ENCODE measurements at places on chromosomes 12 and 14.

DNA sequence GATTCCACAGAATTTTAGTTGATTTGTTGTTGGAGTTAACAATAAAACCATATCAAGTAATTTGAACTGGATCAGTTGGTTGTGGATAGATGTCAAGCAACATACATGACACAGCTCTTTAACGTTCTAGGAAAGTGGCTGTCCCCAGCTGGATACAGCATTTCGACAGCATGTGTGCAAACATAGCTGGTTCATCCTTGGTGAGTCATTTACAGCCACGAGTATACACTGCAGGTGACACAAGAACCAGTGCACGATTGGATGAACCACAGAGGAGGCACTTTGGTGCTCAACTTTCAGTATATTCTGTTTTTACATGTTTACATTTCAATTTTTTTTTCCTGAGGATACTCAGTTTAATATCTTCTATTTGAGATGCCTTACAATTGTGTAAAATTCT lies 242.4 kb downstream of the TMEM117 start:
- no peak for DNase-seq

DNA sequence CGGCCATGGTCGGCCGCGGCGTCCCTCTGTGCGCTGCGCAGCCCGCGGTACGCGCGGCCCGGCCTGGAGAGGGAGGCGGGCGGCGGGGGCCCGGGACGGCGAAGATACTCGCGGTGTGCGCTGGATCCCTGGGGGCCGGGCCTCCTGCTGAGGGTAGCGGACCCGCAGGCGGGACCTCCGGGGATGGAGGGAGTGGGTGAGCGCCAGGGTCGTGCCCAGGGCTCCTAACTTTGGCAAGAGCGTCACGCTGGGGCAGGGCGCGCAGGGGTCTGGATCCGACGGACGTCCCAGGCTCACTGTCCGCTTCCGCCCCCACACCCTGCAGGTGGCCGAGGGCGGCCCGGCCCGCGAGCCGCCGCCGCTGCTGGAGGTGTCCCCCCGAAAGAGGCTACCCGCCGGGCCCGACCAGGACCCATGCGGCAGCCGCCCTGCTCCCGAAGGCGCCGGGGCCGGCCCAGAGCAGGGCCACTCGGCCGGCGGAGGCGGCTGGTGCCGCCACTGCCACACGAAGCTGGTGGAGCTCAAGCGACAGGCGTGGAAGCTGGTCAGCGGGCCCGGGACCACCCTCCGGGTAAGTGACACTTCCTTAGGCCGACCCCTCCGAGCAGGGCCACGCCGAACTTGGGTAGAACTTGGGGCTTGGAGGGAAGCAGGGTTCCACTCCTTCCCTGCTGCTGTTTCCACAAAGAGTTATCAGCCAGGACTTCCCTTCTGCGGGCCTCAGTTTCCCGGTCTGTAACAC lies 502 bp downstream of the KIF26A start:
- no peak for DNase-seq

DNA sequence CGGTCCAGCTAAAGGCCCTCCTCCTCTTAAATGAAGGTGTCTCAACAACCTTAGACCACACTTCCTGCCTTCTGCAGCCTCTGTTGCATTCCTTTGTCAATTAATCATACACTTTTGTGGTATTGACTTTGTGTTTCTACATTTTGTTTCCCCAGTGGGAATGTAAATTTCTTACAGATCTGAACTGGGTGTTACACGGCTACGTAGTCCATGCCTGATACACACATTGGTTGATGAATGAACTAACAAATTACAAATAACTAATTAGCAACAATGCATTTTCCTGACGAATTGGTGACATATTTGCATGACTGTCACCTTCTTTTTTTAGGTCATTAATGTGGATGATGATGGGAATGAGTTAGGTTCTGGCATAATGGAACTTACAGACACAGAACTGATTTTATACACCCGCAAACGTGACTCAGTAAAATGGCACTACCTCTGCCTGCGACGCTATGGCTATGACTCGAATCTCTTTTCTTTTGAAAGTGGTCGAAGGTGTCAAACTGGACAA lies 15.2 kb upstream of the CCT2 start:
- no peak for DNase-seq

DNA sequence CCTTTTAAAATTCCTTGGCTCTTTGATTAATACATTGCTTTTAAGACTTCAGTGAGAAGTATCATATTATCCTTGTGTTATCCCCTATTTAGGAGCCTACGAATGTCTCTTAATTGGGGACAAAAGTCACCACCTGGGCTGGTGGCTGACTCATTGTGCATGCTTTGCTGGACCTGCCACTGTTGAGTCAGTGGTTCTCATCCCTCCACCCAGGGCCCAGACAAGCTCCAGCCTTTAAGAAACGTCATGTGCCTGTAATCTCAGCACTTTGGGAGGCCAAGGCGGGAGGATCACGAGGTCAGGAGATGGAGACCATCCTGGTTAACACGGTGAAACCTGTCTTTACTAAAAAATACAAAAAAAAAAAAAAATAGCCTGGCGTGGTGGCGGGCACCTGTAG lies 57.9 kb downstream of the OTX2 start:
- DNase-seq = no peak

GRCh38 chr12:113302886-113303640 lies 31.8 kb downstream of the SLC8B1 start:
- DNase-seq = no peak

GRCh38 chr14:90810806-90811205 lies 5.4 kb downstream of the TTC7B start:
- no peak for DNase-seq

DNA sequence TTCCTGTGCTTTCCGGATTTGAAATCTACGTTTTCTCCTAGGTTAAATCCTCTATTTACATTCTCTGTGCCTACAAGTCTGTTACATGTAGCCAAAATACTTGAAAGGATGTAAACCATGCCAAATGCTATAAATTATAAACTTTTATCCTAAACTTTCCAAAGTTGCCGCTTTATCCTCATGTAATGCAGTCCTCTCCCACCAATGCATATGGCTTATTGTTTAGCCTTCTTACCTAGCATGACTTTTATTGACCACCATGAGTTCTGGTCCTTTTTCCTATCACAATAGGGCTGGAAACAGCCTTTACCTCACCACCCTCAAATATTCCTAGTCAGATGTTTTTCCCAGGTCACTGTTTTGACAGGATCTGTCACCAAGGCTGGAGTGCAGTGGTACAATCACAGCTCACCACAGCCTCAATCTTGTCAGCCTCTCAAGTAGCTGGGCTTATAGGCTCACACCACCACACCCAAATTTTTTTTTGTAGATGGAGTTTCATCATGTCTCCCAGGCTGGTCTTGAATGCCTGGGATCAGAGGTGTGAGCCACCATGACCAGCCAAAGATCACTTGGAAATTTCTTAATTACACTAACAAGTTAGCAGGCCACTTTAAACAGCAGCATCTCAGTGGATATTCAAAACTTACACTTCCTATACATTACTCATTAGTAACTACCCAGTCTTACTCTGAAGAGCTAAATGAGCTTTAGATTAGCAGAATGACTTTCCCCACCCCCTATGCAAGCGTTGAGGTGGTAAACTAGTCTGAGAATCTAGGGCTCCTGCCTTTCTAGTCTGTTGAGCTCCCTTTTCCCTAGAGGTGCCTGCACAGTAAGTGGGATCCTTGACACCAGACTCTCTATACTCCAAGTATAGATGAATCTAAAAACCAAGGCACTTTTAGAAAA lies 4.1 kb downstream of the TUBA1B start:
- DNase-seq = no peak

- no peak for DNase-seq
Observed at GRCh38 chr14:41167040-41167439, 439.6 kb upstream of the LRFN5 start.

GRCh38 chr14:50082784-50083466 lies 33.4 kb downstream of the VCPKMT start:
- DNase-seq = peak; percentile 68

DNA sequence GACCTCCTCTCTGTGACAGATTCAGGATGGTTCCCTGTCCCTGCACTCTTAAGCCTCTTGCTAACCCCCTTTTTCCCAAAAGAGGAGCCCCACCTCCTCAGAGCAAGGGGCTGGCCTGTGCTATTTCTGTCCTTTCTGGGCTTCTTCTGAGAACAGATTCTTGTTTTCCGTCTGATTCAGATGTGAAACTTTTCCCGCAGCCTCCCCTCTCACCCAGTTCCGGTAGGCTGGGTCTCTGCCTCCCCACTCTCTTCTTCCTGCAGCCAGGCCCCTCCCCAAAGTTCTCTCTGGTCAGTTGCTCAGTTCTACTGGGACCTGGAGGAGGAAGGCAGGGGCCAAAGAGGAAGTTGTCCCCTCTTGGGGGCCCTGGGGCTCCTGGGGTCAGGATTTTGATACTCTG lies 11.8 kb downstream of the PDE1B start:
- DNase-seq = no peak

- DNase-seq = no peak
Observed at GRCh38 chr12:108822497-108823205, 34.7 kb downstream of the SSH1 start.

GRCh38 chr12:59084511-59085375 lies 164.4 kb upstream of the LRIG3 start:
- no peak for DNase-seq

DNA sequence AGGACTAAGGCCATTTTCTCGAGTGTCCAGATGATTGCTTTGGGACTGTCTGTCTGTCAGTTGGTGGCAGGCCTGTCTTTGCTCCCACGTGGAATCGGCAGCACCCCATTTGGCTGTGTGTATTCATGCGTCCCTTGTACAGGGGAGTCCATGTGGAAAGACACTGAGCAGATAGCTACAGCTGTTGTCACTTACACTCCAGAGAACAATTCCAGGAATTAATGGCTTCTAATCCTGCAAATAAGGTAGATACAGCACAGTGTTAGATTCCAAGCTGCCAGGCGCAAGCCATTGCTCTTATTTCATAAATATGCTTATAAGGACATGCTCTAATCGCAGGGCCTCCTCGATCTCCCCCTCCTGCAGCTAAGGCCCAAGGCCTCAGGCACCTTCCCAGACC lies 208.8 kb downstream of the VRK1 start:
- DNase-seq = no peak

DNA sequence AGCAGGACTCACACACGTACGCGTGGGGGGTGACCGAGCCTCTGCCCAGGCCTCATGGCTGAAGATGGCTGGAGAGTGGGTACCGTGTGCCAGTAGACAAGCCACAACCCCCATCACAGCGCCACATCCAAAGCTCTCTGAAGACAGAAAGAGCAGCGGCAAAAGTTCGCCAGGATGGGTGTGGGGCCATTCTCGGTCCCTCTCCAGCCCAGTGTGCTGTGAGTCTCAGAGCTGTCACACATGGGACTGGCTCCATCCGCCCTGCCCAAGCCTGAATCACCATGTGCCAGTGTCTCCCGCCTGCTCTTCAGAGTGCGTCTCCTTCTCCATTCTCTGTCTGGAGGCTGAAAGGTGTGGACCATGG lies 5.7 kb downstream of the TMEM179 start:
- no peak for DNase-seq

- no peak for DNase-seq
Observed at GRCh38 chr14:39232554-39233415, 930 bp upstream of the MIA2 start.

GRCh38 chr12:52186118-52186840 lies 5.5 kb downstream of the KRT80 start:
- DNase-seq = no peak
